Activated CD4-positive, alpha-beta memory T cell treated with anti-CD3 and anti-CD28 coated beads, Interleukin-2, amount 10 ng/mL, durations not matched to agents 7 days and 5 days (primary cell): ENCODE measurements at places on chromosomes 1 and 21. TPM values are rescaled to one million over a fixed set of nuclear protein-coding genes. Genes with fewer than 3 reads are reported as not detected.

GRCh38 chr21:41861255-41861654, 17.9 kb downstream of the PRDM15 start:
- no peak for DNase-seq

GRCh38 chr1:22860883-22861385, 111.7 kb downstream of the LACTBL1 start:
- no peak for DNase-seq

DNA sequence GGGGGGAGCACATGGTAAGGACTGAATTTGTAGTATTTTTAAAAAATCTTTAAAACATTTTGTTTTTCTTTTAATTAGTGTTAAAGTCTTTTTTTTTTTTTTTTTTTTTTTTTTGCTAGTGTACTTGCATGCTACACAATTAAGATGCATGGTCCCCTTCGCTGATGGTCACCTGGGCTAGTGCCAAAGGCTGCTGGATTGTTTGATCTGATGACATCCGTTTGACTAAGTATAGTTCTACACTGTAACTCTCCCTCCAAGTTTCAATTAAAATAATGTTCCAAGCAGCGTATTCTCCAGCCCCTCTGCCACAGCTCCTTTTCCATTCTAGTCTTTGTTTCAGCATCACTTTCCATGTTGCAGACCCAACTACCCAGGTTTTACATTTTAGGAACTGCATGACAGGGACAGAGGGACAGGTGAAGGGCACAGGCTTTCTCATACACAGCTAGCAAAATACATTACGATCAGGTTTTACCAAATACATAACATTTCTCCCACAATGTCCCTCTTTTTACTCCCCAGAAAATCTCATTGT, 852 bp upstream of the RAVER2 start:
- DNase-seq = no peak

- DNase-seq = no peak
These were observed 60.6 kb downstream of the MEGF6 start for GRCh38 chr1:3550511-3551289.

- DNase-seq = no peak
These were observed 35.5 kb downstream of the PDE9A start for GRCh38 chr21:42688841-42689371.

The OR2L2 gene
- 0.10 TPM for total RNA-seq

The SERPINC1 gene
- not detected for total RNA-seq

The CLDN17 gene
- not detected for total RNA-seq

The TEDDM1 gene
- total RNA-seq = not detected
